ENCODE measurements at places on chromosomes 5 and 9. TPM values are rescaled to one million over a fixed set of nuclear protein-coding genes. Genes with fewer than 3 reads are reported as not detected.

- DNase-seq: no peak
These were observed 123.2 kb downstream of the JAKMIP2 start for GRCh38 chr5:147659166-147659929.

- no peak for DNase-seq
These were observed 25.9 kb upstream of the TESK1 start for GRCh38 chr9:35579130-35579529.

GRCh38 chr9:117487555-117488175, 72.8 kb upstream of the ASTN2 start:
- DNase-seq: no peak

DNA sequence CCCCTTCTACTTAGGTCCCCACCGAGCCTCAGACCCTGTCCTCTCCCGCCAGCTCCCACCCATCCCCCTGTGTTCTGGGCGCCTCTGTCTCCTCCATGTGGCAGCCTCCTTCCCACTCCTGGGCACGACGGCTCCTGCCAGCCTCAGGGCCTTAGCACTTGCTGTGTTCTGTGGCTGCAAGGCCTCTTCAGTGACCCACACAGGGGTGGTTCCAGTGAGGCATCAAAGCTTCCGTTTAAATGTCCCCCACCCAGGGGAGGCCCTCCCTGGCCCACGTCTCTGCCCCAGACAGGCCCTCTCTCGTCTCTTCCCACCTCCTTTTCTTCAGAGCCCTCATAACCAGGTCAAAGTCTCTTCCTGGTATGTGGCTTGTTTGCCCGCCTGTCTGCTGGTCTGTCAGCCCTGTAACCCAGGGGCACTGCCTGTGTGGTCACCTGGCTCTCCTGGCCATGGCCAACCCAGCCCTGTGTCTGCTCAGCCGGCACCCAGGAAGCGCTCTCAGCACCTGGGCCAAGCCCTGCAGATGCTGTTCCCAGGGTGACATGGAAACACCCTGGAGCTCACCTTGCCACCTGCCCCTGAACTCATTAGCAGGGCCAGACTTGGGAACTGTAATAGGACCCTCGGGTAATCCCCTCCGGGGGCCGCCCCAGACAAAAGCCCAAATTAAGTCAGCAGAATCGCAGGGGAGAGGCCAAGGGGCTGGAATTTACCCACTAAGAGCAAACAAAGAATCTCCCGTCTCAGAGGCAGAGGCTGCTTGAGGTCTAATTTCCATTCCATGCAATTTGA, 33.7 kb downstream of the LHX3 start:
- DNase-seq: no peak

GRCh38 chr9:131419026-131419614, 25.2 kb downstream of the PRRC2B start:
- DNase-seq: no peak

- no peak for DNase-seq
These were observed 1.4 kb downstream of the CAST start for GRCh38 chr5:96663608-96664007.

Gene SOHLH1
- not detected for total RNA-seq

Gene FCHO2
- 41.8 TPM for total RNA-seq

Gene FOXD4
- total RNA-seq: 0.22 TPM

Gene RNF224
- total RNA-seq: 5.2 TPM

Gene NRARP
- total RNA-seq: 32.3 TPM

Gene SHOC1
- total RNA-seq: not detected

Gene BTNL9
- 5.3 TPM for total RNA-seq
